ENCODE measurements at places on chromosomes 13 and 19.

DNA sequence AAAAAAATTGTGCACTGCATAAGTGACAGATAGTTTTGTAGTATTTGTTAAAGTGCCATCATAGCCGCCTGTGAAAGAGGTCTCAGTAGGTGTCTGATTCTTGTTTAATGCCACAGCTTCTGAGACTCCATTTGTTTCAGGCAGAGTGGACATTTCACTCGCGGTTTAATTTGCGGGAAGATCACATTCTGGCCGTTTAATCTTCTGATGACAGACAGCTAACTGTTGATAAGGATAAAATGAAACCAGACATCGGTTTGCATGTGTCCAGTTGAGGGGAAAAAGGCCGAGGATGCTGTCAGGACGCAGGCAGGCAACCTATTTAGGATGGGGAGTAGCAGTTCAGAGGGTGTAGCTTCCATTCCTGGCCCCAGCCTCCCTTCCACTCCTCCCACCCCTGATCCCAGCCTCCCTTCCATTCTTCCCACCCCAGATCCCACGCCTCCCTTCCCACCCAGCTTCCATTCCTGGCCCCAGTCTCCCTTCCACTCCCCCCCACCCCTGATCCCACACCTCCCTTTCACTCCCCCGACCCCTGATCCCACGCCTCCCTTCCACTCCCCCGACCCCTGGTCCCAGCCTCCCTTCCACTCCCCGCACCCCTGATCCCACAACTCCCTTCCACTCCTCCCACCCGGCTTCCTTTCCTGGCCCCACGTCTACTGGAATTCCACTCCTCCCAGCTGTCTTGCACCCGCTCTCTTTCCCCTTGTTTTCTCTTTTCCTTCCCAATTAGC is 23.8 kb downstream of the ATP11A start:
- no peak for DNase-seq

GRCh38 chr13:89571676-89572075 is 1775.8 kb upstream of the MIR17HG start:
- DNase-seq, result no peak

GRCh38 chr19:38031423-38031770 is 124.4 kb downstream of the SIPA1L3 start:
- DNase-seq, result no peak

DNA sequence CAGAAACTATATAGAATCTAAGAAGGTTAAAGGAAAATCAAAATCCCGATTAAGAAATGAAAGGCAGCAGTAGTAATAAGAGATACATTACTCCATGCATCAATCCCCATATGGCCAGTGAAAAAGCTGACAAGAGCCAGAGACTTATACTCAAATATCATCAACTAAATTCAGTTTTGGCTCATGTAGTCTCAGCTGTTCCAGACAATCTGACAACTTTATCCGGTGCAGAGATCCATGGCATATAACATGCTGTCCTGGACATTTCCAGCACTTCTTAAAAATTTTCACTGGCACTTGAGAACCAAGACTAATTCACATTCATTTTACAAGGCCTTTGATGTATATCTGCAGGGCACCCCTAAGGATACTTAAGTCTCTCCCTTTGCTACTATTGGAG is 255.7 kb upstream of the KLHL1 start:
- no peak for DNase-seq

GRCh38 chr19:1475751-1476437 is 3.1 kb downstream of the C19orf25 start:
- DNase-seq, result peak; percentile 9

GRCh38 chr19:8323781-8324185 is 2.5 kb downstream of the RPS28 start:
- no peak for DNase-seq

DNA sequence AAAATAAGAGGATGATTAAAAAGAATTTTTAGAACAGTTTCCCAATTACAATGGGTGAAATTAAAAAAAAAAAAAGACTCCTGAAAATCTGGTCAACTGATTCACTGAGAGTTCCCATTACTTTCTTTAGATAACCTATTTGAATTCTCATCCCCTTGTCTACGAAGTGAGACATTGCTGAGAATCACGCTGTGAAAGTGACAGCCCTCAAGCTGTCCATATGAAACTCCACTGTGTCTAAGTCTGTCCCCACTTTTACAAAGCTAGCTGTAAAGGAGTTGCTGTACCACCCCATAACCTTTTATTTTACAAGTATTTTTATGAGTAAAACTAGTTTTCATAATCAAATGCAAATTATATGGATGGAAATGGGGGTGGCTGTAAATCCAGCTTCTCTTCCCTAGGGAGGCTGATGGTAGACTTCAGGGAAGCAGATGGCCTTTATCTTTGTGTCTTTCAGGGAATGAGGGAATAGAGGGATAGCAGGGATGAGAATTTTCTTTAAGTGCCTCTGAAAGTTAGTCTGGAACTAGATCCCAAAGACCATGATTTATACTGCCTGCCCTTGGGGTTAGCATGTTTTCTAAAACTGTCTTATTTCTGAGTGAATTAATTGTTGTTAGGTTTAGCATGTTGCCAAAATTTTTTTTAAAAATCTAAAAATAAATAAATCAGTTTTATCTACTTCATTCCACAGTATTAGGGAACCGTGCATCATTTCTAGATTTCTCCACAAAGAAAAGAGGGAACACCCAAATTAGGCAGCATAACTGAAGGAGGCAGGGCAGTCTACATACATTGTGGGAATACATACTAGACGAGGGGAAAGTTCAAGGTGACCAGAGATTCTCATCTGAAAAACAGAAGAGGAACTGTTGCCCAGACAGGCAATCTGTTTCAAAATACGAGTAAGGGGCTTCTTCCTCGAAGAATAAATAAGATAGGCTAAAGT is 1219.1 kb downstream of the UQCRFS1 start:
- DNase-seq, result no peak

DNA sequence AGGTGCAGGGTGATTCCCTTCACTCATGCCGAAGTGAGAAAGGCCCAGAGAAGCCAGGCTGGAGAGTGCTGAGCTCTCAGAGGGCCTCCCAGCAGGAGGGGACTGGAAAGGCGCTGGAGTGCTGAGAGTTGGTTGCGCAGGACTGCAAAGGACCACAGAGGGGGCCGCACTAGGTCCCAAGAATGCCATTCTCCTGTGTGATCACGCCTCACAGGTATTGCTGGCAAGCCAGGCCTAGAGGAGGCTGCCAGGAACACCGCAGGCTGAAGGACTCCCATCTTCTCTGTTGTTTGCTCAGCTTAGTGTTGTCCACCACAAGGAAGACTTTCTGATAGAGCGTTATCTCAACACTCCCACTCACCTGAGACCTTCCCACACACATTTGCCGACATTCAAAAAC is 165.0 kb downstream of the FGF14 start:
- no peak for DNase-seq

DNA sequence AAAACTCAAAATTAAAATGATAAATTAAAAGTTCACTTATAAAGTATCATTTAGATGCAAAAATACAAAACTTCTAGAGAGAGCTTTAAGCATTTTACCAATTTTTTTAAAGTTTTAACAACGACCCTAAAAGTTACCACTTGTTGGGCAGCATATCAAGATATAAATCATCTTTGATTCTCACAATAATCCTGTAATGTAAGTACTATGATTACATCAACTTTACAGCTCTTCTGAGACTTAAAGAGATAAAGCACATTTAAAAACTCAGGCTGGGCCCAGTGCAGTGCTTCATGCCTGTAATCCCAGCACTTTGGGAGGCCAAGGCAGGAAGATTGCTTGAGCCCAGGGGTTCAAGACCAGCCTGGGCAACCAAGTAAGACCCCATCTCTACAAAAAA is 202.7 kb upstream of the GPC6 start:
- DNase-seq, result no peak

GRCh38 chr13:46116653-46117502 is 12.0 kb upstream of the CPB2 start:
- DNase-seq, result no peak

DNA sequence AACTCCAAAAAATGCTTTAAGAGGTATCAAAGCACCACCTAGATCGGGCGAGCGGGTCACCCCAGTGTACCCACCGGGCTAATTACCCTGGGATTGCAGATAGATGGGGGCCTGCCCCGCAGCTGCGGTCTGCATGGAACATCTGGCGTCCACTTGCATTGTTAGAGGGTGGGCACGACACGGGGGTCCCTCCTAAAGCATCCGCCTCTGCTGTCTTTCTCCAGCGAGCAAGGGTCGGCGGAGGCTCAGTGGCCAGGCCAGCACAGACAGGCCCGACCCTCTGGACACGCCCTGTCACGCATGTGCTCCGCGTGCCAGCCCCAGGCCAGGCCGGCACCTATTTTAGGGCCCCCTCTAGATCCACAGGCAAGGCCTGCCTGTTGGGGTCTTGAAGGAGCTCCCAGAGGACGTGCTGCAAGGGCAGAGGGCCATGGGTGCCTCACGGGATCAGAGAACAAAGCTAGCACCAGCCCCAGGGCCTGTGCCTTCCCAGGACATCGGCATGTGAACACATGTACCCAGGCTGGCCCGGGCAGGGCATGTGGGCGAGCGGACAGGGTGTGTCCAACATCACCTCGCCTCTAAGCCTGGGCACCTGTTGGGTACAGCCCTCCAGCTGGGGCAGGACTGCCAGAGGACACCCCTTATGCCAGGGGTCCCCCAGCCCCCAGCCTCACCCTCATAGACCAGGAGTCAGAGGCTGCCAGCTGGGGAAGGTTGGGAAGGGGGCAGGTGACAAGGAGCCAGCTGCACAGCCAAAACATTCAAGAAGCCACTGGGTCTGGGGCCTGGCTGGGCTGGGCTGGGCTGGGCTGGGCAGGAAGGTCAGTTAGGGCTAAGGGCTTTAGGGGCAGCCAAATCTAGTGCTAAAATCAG is 35.6 kb upstream of the NANOS3 start:
- DNase-seq, result no peak

- peak; percentile 68 for DNase-seq
These were observed 22.5 kb downstream of the C13orf46 start for GRCh38 chr13:113951246-113951999.

- no peak for DNase-seq
These were observed 137.2 kb downstream of the CYSLTR2 start for GRCh38 chr13:48790966-48791365.

GRCh38 chr19:13840305-13841085 is 36.4 kb upstream of the NANOS3 start:
- DNase-seq, result no peak

DNA sequence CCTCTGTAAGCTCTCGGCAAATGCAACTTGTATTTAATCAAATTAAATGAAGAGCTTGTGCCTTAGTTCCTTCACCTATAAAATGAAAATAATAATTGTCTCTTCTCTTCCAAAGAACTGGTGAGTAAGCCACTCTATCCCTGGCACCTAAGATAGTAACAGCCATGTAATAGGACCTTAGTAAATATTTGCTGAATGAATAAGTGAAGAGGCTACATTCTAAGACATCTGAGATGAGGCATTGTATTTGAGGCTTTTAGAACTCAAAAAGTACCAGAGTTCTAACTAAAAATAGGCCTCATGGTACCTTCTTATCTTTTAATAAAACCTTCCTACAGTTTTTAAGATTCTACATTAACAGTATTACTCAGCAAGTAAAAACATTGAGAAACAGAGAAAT is 17.3 kb upstream of the DCLK1 start:
- DNase-seq, result no peak

GRCh38 chr13:74555276-74555625 is 421.0 kb upstream of the KLF12 start:
- no peak for DNase-seq

- no peak for DNase-seq
These were observed 21.9 kb downstream of the IPO5 start for GRCh38 chr13:97975280-97975847.

DNA sequence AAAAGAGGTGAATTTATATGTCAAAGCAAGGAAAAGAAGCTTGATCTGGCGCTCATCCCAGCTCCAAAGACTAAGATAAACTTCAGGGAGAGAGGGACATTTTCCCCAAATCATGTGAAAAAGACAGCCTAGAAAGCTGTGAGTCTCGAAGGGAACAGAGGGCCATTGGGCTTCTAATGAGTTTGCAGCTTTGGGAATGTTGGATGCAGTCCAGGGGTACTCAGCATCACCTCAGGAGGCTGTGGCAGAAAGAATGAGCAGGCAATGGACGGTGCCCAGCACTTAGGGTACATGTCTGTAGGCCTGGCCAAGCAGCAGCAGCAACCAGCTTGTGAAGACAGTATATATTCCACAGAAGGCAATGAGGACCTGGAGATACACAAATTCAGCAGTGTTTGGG is 25.7 kb upstream of the WASF3 start:
- no peak for DNase-seq

- no peak for DNase-seq
These were observed 556.2 kb downstream of the KCTD12 start for GRCh38 chr13:76329866-76330580.

DNA sequence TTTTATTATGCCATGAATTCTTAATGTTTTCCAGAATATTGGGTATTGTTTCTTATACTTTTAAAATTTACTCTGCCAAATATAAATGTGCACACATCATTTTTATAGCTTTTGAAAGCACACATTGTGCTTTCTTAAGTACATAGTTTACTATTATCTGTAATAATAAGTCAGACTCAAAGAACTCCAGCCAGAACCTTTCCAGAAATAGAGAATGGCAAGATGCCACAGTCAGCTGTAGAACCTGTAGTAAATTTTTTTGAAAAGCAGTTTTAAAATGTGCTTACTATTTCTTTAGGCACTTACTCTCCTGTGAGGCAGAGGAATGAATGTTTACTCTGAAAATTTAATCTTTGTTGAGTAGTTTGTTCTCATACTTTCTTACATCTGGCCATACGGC is 1287.1 kb downstream of the PCDH9 start:
- no peak for DNase-seq

DNA sequence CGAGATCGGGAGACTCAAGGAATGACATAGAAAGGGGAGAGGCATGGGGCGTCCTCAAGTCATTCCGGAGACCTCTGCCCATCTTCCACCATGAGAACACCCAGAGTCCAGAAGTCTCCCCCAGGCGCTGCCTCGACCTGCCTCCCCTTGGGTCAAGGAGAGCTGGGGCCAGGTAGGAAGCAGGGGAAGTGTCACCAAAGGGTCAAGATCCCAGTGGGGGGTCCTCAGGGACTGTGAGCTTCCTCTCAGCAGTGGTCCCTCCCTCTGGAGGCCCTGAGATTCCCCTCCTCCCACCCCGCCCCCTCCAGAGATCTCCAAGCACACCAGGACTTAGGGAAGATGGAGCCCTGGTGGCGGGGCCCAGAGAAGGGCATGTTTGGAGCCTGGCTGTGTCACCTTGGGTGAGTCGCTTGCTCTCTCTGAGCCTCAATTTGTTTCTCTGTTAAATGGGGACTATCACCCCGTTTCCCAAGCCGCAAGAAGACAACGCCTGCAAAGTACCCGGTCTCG is 919 bp downstream of the DACT3 start:
- DNase-seq, result no peak

DNA sequence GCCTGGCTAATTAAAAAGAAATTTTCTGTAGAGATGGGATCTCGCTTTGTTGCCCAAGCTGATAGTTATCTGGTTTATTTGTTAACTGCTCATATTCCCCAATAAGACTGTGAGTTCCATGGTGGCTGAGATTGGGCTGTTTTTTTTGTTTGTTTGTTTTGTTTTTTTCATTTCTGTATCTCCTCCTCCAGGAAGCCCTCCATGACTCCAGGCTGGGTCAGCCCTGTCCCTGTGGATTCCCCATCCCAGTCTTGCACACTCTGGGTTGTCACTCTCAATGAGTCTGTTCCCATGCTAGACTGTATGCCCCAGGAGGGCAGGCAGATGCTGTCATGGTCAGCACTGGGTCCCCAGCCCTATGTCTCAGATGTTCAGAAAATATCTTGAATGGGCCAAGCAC is 2.9 kb downstream of the EML2 start:
- DNase-seq, result no peak
